ENCODE measurements at places on chromosomes 3 and 15. TPM values are rescaled to one million over a fixed set of nuclear protein-coding genes. Genes with fewer than 3 reads are reported as not detected.

GOLGA6A gene
- total RNA-seq: not detected

TMEM44 gene
- total RNA-seq: 6.1 TPM

KBTBD13 gene
- total RNA-seq: not detected

SERPINI2 gene
- not detected for total RNA-seq

RTP3 gene
- total RNA-seq: not detected

NEO1 gene
- 45.1 TPM for total RNA-seq

CHL1 gene
- 2.6 TPM for total RNA-seq

THSD4 gene
- total RNA-seq: 33.8 TPM

SMCO1 gene
- not detected for total RNA-seq

PPP1R14D gene
- not detected for total RNA-seq

MORC1 gene
- not detected for total RNA-seq

SEMA3G gene
- total RNA-seq: under 0.01 TPM

TMEM212 gene
- not detected for total RNA-seq

GUCA1C gene
- not detected for total RNA-seq

PLSCR2 gene
- not detected for total RNA-seq

RBP2 gene
- not detected for total RNA-seq

PSTPIP1 gene
- not detected for total RNA-seq

CSNK1G1 gene
- 20.6 TPM for total RNA-seq

Measured in smooth muscle cell of bladder (primary cell).